Spleen (tissue), 13 donors: ENCODE measurements at places on chromosomes 2 and 18. TPM values are rescaled to one million over a fixed set of nuclear protein-coding genes. Genes with fewer than 3 reads are reported as not detected.

- no peak for DNase-seq
- peaks cover 29% of the 10 kb centered on the region for H3K4me1 ChIP-seq
- H3K36me3 ChIP-seq, result no peaks in the 10 kb centered on the region
- H3K27ac ChIP-seq, result peak overlapping the region; percentile 18
- no peak overlapping the region for H3K4me3 ChIP-seq
- H3K27me3 ChIP-seq, result no peaks in the 10 kb centered on the region
These were observed 71.4 kb upstream of the TANK start for GRCh38 chr2:161088658-161089350.

DNA sequence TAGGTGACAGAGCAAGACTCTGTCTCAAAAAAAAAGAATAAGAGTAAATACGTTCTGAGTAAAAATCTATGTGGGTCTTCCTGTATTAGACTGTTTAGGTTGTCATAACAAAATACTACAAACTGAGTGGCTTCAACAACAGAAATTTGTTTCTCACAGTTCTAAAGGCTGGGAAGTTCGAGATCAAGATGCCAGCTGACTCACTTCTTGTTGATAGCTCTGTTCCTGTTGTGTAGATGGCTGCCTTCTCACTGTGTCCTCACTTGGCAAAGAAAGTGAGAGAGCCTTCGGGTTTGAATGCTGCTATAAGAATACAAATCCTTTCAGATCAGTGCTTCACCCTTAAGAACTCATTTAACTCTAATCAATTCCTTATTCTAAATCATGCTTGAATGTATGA is 430.0 kb upstream of the VWC2L start:
- no peaks in the 10 kb centered on the region for H3K27me3 ChIP-seq
- H3K4me3 ChIP-seq, result no peak overlapping the region
- no peak overlapping the region for H3K27ac ChIP-seq
- no peaks in the 10 kb centered on the region for H3K36me3 ChIP-seq

DNA sequence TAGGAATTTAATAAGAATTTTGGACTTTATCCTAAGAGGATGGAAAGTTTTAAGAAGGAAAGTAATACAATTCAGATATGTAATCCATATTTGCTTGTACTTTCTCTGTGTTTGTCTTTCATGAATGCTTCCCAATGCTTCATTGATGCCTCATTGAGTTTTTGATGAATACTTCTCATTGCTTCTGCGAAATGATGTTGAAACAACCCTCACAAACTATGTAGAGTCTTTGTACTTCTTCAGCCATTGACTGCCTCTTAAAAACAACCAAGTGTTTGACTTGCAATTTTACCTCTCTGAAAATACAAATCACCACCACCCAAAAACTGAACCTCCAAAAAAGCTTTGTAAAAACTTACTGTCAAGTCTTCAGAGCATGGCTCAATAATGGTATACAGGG is 424.1 kb downstream of the ERBB4 start:
- H3K27ac ChIP-seq, result no peak overlapping the region
- no peaks in the 10 kb centered on the region for H3K36me3 ChIP-seq
- H3K4me3 ChIP-seq, result no peak overlapping the region

- no peak overlapping the region for H3K27ac ChIP-seq
- no peaks in the 10 kb centered on the region for H3K36me3 ChIP-seq
- DNase-seq, result no peak
- no peaks in the 10 kb centered on the region for H3K4me1 ChIP-seq
- no peaks in the 10 kb centered on the region for H3K27me3 ChIP-seq
- H3K4me3 ChIP-seq, result no peak overlapping the region
These were observed 24.3 kb downstream of the UPP2 start for GRCh38 chr2:158125756-158126498.

DNA sequence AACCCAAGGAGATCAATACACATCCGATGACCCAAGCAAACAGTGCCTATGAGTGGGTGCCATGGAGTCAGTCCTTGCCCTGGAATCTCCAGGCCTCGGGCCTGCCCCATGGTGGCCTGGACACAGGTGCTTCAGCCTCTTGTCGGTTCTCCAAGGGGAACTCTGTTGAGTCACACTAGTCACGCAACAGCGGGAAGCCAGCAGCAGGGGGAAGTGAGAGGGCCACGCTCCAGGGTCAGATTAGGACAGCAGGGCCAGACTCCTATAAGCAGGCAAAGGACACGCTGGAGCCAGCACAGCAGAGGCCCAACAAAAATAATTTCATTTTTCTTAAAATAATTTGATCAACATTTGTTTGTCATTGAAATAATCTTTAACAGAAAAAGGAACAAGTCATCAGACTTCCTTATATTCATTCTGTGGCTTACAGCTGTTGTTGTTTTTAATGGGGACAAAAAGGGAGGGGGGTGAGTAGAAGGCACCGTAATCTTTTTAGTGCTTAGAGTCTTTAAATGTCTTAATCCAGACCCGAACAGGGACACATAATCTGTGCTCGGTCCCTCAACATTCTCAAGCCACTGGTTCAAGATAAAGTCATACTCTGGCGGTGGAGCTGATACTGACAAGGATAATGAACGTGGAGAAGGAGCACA is 16.4 kb upstream of the ARMC9 start:
- peaks cover 67% of the 10 kb centered on the region for H3K4me1 ChIP-seq
- no peak overlapping the region for H3K4me3 ChIP-seq
- peak overlapping the region; percentile 73 for H3K27ac ChIP-seq

DNA sequence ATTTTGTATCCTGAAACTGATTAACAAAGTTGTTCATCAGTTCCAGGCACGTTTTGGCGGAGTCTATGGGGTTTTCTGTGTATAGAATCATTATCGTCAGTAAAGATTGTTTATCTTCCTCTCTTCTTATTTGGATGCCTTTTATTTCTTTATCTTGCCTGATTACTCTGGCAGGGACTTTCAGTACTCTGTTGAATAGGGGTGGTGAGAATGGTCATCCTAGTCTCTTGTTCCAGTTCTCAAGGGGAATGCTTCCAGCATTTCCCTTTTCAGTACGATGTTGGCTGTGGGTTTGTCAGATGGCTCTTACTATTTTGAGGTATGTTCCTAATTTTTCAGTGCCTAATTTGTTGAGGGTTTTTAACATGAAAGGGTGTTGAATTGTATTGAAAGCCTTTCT is 14.0 kb upstream of the SPDYA start:
- no peak for DNase-seq
- H3K4me3 ChIP-seq, result no peak overlapping the region
- peaks cover 43% of the 10 kb centered on the region for H3K36me3 ChIP-seq
- H3K27ac ChIP-seq, result no peak overlapping the region

DNA sequence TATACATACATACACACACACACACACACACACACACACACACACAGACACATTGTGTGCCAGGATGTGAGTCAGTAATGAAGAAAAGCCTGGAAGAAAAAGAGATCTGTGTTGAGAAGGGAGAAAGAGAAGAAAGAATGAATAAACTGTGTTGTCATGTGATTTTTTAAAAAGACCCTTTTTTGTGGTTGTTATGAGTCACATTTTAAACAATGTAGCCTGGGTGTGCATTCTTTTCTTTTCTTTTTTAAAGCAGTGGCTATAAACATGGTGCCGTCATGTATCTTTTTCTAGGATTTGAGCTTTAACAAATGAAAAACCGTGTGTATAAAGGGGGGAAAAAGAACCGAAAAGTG is 87.2 kb downstream of the NRP2 start:
- DNase-seq, result no peak
- H3K36me3 ChIP-seq, result peaks cover 7% of the 10 kb centered on the region
- H3K4me3 ChIP-seq, result no peak overlapping the region
- H3K27ac ChIP-seq, result no peak overlapping the region

DNA sequence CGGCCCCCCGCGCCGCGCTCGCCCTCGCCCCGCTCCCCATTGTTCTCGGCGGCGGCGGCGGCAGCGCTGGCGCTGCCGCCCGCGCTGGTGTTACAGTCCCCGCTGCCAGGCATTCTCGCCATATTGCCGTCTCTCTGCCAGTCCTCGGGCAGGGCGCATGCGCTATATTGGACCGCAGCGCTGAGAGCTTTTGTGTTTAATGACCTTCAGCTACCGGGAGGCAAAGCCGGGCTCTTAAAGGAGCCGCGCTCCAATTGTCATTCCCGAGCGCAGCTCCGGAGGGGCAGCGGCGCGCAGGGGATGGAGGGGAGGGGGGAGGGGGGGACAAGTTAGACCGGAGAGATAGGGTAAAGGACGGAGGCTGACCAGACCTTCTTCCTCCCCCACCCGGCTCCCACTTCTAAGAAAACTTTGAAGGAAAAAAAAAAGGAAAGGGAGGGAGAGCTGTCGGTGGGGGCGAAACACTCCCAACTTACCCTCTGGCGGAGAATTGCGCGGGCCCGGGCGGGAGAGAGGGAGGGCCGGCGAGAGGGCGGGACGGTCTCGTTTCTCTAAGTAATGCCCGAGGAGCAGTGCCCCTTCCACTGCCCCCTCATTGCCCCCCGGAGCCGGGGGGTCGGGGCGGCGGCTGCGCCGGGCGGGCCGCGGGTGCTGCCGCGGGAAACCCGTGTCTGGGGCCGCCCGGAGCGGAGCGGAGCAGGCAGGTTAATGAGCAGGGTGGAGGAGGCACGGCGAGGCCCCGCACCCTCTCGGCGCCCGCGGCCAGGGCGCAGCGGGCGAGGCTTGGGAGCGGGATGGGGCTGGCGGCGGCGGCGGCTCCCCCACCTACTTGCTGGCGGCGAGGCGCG is at the start of gene KCTD1:
Gene KCTD1 (minus strand): TSS at position 139 of the 848 bp plus-strand sequence. CDS start 17 bp downstream, at position 122.
- no peaks in the 10 kb centered on the region for H3K36me3 ChIP-seq
- H3K4me3 ChIP-seq, result peak within 1 kb of the TSS; percentile 52
- DNase-seq, result peak; percentile 87
- peaks cover 64% of the 10 kb centered on the region for H3K4me1 ChIP-seq
- H3K27ac ChIP-seq, result peak within 1 kb of the TSS; percentile 67

DNA sequence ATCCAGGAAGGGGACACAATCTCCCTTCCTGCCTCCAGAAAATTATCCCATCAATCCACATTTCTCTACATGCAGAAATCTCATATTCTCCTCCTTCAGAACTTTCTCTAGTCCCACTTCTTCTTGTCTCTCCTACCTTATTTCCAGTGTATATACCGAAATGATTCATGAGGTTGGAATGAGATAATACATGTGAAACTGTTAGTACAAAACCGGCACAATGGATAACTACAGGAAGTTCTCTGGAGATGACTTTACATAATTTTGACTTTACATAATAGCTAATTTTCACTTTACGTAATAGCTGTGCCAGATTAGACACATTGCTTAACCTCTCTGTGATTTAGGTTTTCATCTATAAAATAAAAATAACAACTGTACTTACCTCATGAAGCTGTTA is 801.3 kb downstream of the ERBB4 start:
- no peaks in the 10 kb centered on the region for H3K4me1 ChIP-seq
- no peaks in the 10 kb centered on the region for H3K36me3 ChIP-seq
- DNase-seq, result no peak
- H3K27ac ChIP-seq, result no peak overlapping the region

GRCh38 chr2:212777020-212777491 is 238.5 kb upstream of the ERBB4 start:
- no peak for DNase-seq
- H3K27ac ChIP-seq, result no peak overlapping the region
- no peak overlapping the region for H3K4me3 ChIP-seq

The RAX gene
- not detected for total RNA-seq

GRCh38 chr2:216551234-216552068 is 52.8 kb downstream of the RPL37A start:
- H3K4me1 ChIP-seq, result peaks cover 12% of the 10 kb centered on the region
- H3K4me3 ChIP-seq, result no peak overlapping the region
- no peak overlapping the region for H3K27ac ChIP-seq
- H3K36me3 ChIP-seq, result no peaks in the 10 kb centered on the region
- no peaks in the 10 kb centered on the region for H3K27me3 ChIP-seq
